ENCODE measurements at places on chromosomes 4 and X. TPM values are rescaled to one million over a fixed set of nuclear protein-coding genes. Genes with fewer than 3 reads are reported as not detected.

Gene TMEM144
- total RNA-seq: 7.9 TPM

GRCh38 chr4:156956359-156956758, 15.2 kb downstream of the PDGFC start:
- DNase-seq: no peak

- no peak for DNase-seq
These were observed 273.2 kb upstream of the TECRL start for GRCh38 chr4:64682481-64682880.

GRCh38 chrX:79325263-79325958, 41.7 kb downstream of the ITM2A start:
- no peak for DNase-seq

DNA sequence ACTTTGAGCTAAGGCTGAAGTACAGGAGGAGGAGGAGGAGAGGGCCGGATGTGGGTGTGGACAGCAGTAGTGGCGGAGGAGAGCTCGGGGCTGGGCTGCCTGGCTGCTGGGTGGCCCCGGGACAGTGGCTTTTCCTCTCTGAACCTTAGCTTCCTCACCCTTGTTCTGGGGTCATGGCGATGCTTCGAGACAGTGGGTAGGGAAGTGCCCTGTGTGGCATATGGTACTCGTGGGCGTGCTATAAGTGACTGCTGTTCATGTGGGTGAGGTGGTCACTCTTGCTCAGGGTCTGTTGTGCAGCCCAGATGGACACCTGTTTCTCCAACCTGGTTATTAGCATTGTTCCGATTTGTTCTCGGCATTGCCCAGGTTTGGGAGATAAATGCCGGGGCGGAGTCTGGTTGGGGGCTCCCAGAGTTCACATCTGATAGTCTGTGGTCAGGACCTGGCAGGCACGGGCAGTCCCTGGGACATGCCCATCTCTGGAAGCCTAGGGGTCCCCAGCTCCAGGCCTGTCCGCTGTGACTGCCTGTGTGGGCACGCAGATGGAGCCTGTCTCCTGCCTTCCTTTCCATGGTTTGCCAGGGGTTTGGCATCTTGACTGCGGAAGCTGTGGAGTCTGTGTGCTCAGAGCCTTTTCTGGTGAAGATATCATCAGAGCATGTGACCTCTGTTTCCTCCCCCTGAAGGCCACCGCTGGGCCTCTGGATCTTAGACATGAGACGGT, 4.9 kb upstream of the CPZ start:
- DNase-seq: no peak

GRCh38 chrX:111445485-111445884, 33.5 kb upstream of the DCX start:
- peak; percentile 5 for DNase-seq

- DNase-seq: no peak
These were observed 1649.8 kb upstream of the PCDH10 start for GRCh38 chr4:131499141-131499873.

GRCh38 chr4:57132743-57133137, 22.6 kb upstream of the IGFBP7 start:
- no peak for DNase-seq

DNA sequence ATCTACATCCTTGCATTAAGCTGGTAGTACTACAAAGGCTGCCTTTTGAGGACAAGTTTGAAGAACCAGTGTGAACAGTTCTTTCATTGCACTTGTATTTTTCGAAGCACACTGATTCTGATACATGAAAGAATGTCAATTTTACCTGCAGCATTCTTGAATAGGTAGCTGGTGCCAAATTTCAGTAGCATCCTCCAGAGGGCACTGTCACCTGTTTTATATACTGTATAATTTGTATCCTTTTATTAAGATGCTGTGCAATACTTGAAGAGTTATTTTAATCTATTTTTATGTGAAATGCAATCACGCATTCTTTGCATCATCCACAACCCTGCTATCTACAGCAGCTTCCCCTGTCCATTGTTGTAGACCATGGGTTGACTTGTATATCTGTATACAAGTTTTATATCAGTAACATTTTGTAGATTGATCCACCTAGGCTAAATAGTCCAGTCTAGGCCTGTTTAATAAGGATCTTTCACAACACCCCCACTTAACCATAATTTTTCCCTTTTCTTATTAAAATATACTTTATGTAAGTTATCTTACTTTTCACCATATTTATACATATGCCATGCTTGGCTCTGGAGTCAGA, 325.7 kb downstream of the PCDH7 start:
- peak; percentile 31 for DNase-seq

Gene TNIP3
- 0.06 TPM for total RNA-seq

Gene ASB5
- total RNA-seq: 619 TPM

- DNase-seq: no peak
These were observed 102.1 kb upstream of the TENM3 start for GRCh38 chr4:182141061-182141460.

DNA sequence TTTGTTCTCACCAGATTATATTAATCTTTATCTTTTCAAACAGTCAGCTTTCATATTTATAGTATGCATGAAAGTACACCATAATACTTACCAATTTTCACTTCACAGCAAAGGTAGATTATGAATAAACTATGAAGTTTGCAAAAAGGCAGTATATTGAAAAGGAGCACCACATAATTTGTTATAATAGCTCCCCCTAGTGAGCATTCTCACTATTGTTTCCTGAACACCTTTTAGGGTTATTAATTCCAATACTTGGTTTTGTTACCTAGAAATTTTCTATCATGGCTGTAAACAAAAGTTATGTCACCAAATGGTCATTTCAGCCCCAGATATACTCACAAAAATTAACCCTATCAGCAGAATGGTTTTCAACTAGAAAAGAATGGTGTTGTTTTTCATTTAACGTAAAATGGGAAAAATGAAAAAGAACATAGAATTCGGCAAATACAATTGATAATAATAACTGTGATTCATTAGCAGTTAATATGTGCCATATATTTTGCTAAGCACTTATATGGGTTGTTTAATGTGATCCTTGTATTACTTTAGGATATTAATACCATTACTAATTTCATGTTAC, 30.2 kb upstream of the NKX6-1 start:
- DNase-seq: peak; percentile 14

Data from LHCN-M2 (cell line).